ENCODE measurements at places on chromosomes 7 and 10.
A peak's percentile ranks its signal among the peaks of the same experiment; 100 is the strongest.

GRCh38 chr10:11208908-11209829 is 191.5 kb downstream of the CELF2 start:
- DNase-seq: no peak

GRCh38 chr7:22193450-22193983 is 163.4 kb downstream of the RAPGEF5 start:
- DNase-seq: peak; percentile 71

DNA sequence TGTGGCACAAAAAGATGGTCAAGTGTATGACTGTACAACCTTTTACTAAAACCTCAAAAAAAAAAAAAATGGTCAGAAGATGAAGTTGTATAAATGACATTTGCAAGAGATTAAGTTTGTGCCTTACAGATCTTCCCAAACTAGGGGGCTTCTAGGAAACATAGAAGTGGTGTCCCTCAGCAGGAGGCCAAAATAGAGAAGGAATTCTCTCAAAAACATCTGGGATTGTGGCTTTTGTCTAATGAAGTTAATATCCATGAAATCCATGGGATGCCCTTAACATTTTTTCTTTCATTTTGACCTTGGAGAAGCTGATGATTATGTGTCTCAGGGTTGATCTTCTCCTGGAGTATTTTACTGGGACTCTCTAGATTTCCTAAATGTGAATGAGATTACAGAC is 62.2 kb downstream of the CASD1 start:
- DNase-seq: no peak

- no peak for DNase-seq
Measured at GRCh38 chr10:33192190-33192589, 142.3 kb downstream of the NRP1 start.

DNA sequence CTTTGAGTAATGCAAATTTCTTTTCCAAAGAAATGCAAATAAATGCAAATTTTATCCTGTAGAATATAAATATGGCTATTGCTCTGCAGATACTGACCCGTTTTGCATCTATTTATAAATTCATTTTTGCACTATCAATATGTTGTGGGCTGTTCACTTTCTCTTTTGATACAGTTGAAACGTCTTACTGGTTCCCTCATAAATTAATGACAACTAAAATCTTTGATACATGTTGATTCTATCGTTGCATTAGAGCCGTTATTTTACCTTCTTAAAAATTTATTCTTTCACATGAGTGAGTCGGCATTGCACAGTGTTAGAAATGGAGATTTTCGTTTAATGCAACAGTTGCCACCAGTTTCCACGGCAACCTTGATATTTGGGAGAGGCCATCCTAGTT is 689.3 kb upstream of the FOXK1 start:
- DNase-seq: no peak
